GM13976 (cell line): ENCODE measurements at places on chromosomes 5 and 9.
A peak's percentile ranks its signal among the peaks of the same experiment; 100 is the strongest.

- no peak for DNase-seq
Measured at GRCh38 chr9:130972957-130973685, 34.1 kb upstream of the FIBCD1 start.

- DNase-seq = no peak
Measured at GRCh38 chr5:34900652-34901051, 14.7 kb downstream of the RAD1 start.

GRCh38 chr5:146699664-146700418, 178.7 kb downstream of the PPP2R2B start:
- DNase-seq = no peak

GRCh38 chr5:79955941-79956670, 35.0 kb downstream of the MTX3 start:
- no peak for DNase-seq

DNA sequence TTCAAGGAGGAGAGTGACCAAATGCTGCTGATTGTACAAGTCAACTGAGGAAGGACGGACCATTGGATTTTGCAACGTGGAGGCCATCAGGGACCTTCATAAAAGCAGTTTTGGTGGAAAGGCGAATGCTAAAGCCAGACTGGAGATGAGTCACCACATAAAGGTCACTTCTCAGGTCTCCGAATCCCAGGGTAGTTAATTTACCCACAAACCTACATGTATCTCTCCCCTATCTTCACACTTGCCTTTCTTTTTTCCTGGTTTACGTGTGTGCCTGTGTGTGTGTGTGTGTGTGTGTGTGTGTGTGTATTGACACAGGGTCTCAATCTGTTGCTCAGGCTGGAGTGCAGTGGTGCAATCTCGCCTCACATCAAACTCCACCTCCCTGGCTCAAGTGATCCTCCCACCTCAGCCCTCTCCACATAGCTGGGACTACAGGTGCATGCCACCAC, 4.6 kb upstream of the CTNNA1 start:
- no peak for DNase-seq

GRCh38 chr5:132183723-132184122, 43.9 kb downstream of the P4HA2 start:
- no peak for DNase-seq

GRCh38 chr9:87497604-87498045, at the start of gene DAPK1:
Gene DAPK1, plus strand, starts transcription at chr9:87497867. Its CDS starts 1,211 bp downstream, at chr9:87499078.
- peak; percentile 87 for DNase-seq

DNA sequence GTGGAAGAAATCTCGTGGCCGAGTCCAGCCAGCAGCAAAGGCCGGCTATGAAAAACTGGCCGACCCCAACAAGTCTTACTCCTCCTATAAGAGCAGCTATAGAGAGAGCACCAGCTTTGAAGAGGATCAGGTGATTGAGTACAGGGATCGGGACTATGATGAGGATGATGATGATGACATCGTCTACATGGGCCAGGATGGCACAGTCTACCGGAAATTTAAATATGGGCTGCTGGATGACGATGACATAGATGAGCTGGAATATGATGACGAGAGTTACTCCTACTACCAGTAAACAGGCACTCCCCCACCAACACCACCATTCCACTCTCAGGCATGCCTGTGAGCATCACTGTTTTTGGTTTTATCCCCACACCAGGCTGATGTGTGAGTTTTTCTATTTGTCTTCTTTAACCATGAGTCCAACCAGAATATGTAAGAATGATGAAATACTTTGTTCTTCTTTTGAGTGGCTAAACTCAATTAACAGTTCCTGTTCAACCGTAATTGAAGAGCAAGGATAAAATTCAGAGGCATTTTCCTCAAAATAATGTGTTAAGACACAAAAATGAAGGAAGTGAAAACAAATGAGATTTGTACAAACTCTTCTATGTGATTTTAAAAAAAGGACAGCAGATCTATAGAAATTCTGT, 35.5 kb downstream of the RFK start:
- DNase-seq = no peak

DNA sequence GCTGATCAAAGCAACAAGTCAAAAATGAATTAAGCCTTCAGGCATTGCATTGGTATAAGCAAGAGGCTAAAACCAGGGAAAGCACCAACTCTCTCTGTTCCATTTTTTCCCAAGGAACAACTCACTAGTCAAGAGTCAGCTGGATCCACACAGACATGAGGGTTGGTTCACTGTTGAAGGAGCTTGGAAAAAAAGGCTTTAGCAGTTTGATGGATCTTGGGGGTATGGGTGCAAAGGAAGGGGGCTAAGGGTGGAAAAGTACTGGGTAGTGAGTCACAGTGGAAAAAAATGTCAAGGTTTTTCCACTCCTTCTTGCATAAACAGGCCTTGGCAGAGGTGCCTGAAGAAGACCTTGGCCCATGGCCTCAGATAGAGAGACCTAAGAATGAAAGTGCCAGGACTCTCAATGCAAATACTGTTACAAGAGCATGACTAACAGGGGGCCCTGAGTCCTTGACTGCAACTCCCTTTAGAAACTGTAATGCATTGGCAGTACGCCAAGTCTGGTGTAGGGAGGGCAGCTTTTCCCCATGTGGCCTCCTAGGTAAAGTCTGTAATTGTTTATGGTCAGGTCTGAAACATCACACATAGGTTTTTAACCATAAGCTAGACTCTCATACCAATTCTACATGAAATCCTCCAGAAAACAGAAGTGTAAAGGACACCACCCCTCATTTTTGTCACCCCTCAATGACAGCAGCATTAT, 23.7 kb downstream of the ACTL7A start:
- DNase-seq = peak; percentile 71
